ENCODE measurements at places on chromosomes 1 and 21. TPM values are rescaled to one million over a fixed set of nuclear protein-coding genes. Genes with fewer than 3 reads are reported as not detected.

DNA sequence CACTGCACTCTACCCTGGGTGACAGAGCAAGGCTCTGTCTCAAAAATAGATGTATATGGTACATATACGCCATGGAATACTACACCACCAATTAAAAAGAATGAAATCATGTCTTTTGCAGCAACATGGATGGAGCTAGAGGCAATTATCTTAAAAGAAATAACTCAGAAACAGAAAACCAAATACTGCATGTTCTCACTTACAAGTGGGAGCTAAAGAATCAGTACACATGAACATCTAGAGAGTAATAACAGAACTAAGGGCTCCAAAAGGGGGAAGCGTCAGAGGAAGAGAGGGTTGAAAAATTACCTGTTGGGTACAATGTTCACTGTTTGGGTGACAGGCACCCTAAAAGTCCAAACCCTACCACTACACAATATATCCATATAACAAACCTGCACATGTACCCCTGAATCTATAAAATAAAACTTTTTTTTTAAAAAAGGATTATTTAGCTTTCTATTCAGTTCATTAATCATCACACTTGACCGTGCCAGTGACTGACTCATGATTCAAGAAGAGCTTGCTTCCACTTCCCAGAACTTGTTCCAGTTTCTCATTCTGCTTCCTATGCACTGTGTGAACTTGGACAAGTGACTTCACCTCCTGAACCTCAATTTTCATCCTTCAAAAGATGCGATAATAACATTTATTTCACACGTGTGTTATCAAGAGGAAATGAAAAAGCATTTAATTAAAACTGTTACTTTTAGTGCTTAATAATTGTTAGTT, 109.6 kb downstream of the PLPP3 start:
- no peaks in the 10 kb centered on the region for H3K27me3 ChIP-seq
- H3K4me1 ChIP-seq: no peaks in the 10 kb centered on the region
- no peak for DNase-seq
- no peak overlapping the region for H3K4me3 ChIP-seq

DNA sequence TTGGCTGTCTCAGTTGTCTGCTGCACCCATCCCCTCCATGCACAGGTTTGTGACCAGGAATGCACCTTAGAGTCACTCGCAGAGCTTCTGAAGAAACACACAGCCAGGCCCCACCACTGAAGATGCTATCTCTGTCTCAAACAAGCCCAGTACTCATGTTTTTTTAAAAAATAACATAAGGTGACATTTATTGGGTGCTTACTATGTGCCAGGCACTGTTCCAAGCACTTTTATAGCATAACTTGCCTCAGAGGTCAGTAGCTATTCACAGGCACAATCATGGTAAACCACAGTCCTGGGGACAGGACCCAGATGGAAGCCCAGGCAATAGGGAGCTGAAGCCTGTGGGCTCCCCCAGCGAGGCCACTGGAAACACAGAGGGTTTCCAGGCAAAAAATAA, 8.8 kb upstream of the ATP13A2 start:
- no peaks in the 10 kb centered on the region for H3K27me3 ChIP-seq
- no peak overlapping the region for H3K4me3 ChIP-seq
- H3K27ac ChIP-seq: no peak overlapping the region
- no peak for DNase-seq
- no peaks in the 10 kb centered on the region for H3K4me1 ChIP-seq

- no peak overlapping the region for H3K27ac ChIP-seq
- no peaks in the 10 kb centered on the region for H3K4me1 ChIP-seq
- no peak overlapping the region for H3K4me3 ChIP-seq
- no peaks in the 10 kb centered on the region for H3K36me3 ChIP-seq
- DNase-seq: no peak
Observed at GRCh38 chr1:68975212-68975933, 478.5 kb upstream of the DEPDC1 start.

GRCh38 chr1:19981507-19982312, 2.3 kb upstream of the PLA2G2A start:
- no peak for DNase-seq
- H3K36me3 ChIP-seq: no peaks in the 10 kb centered on the region
- peak overlapping the region; percentile 76 for H3K27ac ChIP-seq
- peaks cover 23% of the 10 kb centered on the region for H3K4me1 ChIP-seq

DNA sequence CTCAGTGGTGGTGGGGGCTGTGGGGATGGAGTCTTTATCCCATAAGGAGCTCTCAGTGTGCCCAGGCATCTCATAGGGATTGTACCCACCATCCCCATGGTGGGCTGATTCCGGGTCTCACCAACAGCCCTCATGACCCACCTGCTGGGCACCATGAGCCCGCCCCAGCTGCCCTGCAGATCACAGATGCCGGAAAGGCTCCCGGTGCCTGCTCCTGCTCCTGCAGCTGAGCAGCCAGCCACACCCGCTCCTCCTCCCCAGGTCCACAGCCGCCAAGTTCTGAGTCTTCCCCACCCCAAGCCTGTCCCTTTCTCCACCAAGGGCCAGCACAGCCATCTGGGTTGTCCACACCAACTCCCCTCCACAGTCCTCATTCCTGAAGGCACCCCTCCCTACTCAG, 15.5 kb upstream of the TSPEAR start:
- DNase-seq: no peak
- no peaks in the 10 kb centered on the region for H3K36me3 ChIP-seq
- no peak overlapping the region for H3K27ac ChIP-seq
- no peaks in the 10 kb centered on the region for H3K4me1 ChIP-seq
- no peak overlapping the region for H3K4me3 ChIP-seq

GRCh38 chr1:94920061-94920460, 6.8 kb downstream of the CNN3 start:
- DNase-seq: no peak
- no peak overlapping the region for H3K4me3 ChIP-seq
- H3K4me1 ChIP-seq: peaks cover 16% of the 10 kb centered on the region

- H3K27me3 ChIP-seq: no peaks in the 10 kb centered on the region
- no peak for DNase-seq
- no peaks in the 10 kb centered on the region for H3K4me1 ChIP-seq
Observed at GRCh38 chr21:25425156-25425555, 182.1 kb downstream of the MRPL39 start.

- H3K27me3 ChIP-seq: no peaks in the 10 kb centered on the region
- peaks cover 13% of the 10 kb centered on the region for H3K4me1 ChIP-seq
- no peak overlapping the region for H3K4me3 ChIP-seq
- no peak overlapping the region for H3K27ac ChIP-seq
- no peak for DNase-seq
- no peaks in the 10 kb centered on the region for H3K36me3 ChIP-seq
Observed at GRCh38 chr1:32998997-32999396, 34.4 kb upstream of the RNF19B start.

GRCh38 chr1:17377325-17377953, 5.4 kb downstream of the PADI6 start:
- no peaks in the 10 kb centered on the region for H3K36me3 ChIP-seq
- no peaks in the 10 kb centered on the region for H3K4me1 ChIP-seq
- H3K4me3 ChIP-seq: no peak overlapping the region
- DNase-seq: no peak
- H3K27ac ChIP-seq: no peak overlapping the region
- H3K27me3 ChIP-seq: peaks cover 21% of the 10 kb centered on the region

DNA sequence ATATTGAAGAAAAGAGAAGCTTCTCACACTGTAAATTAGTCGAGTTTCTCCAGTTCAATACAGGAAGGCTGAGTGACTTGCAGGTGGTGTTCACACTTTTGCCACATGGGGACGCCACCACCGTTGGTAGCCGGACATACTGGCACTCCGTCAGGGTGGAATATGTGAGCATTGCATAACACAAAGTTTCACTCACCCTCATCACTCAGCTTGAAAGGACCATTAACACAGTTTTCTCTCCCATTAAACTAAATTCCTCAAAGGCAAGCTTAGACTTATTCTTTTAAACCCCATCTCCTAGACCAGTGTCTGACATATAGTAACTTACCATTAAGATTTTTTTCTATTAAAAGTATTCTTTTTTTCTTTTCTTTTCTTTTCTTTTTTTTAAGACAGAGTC, 105.3 kb upstream of the SERBP1 start:
- no peaks in the 10 kb centered on the region for H3K36me3 ChIP-seq
- peaks cover 2% of the 10 kb centered on the region for H3K4me1 ChIP-seq
- no peak overlapping the region for H3K27ac ChIP-seq
- H3K27me3 ChIP-seq: no peaks in the 10 kb centered on the region
- H3K4me3 ChIP-seq: no peak overlapping the region

DNA sequence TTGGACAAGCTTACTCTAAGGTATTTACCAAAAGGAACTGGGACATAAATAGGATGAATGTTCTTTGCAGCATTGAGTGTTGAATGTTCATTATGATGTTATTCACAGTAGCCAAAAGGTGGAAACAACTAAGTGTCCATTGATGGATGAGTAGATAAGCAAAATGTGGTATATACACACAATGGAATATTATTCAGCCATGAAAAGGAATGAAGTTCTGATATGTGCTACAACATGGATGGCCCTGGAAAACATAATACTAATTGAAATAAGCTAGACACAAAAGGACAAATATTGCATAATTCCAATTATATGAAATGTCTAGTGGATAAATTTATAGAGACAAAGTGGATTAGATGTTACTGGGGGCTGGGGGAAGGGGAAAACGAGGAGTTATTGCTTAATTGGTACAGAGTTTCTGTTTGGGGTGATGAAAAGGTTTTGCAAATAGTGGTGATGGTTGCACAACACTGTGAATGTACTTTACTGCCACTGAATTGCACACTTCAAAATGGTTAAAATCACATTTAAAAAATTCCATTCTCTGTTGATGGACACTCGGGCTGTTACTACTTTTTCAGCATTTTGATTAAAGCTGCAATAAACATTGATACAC, 2.9 kb downstream of the MTARC1 start:
- DNase-seq: no peak
- H3K27ac ChIP-seq: peak overlapping the region; percentile 45
- H3K27me3 ChIP-seq: no peaks in the 10 kb centered on the region
- peaks cover 12% of the 10 kb centered on the region for H3K4me1 ChIP-seq

DNA sequence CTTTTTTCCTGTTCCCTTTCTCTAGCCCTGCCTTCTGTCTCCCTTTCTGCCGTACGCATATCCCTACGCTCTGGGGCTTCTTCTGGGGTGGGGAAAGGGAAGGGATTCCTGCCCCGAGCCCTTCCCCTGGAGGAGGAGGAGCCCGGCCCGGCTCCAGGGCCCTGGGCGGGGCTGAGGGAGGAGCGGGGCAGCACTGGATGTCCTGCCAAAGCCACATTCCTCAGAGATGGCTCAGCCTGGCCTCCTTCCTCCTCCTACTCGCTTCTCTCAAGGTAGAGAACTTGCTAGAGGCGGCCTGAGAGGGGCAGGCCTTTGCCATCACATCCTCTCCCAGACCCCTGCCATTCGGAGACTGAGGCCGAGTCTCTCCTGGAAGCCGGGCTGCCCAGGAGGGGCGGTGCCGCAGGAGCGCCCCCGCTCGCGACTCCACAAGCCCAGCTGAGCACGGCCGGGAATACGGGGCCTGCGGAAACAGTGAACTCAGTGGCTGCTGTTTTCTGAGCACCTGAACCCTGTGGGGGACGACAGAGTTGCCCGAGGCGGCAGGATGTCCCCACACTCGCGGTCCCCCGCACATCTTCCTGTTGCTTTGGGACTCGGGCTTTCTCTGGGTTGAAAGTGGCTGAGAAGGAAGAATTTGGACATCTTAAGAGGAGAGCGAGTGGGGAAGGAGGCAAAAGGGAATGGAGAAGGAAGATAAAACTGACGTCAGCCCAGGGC, 12.2 kb downstream of the ADAMTSL4 start:
- DNase-seq: peak; percentile 96
- H3K27me3 ChIP-seq: no peaks in the 10 kb centered on the region
- peaks cover 67% of the 10 kb centered on the region for H3K4me1 ChIP-seq
- H3K27ac ChIP-seq: peak overlapping the region; percentile 99

ARMH1 gene
- total RNA-seq: 0.96 TPM

HPCAL4 gene
- 0.16 TPM for total RNA-seq

HSD3B1 gene
- total RNA-seq: 1.5 TPM

OXCT2 gene
- 5.2 TPM for total RNA-seq

AJAP1 gene
- 0.14 TPM for total RNA-seq
